ENCODE measurements at places on chromosomes 3 and 15.

DNA sequence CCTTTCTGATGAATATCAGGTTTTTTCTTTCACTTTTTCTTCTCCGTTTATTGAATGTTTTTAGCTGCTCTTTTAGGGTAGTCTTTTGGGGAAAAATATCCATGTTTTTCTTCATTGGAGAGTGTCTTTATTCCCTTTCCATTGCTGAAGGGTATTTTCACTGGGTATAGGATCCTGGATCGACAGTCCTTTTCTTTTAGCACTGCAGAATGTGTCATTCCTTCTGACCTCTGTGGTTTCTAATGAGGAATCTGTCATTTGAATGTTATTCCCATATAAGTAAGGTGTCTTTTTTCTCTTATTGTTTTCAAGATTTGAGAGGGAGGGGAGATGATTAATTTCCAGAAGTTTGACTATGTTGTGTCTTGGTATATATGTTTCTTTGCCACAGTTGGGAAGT, 96.8 kb downstream of the BBX start:
- no peak for DNase-seq

GRCh38 chr3:24435584-24435983, 59.1 kb downstream of the THRB start:
- no peak for DNase-seq

DNA sequence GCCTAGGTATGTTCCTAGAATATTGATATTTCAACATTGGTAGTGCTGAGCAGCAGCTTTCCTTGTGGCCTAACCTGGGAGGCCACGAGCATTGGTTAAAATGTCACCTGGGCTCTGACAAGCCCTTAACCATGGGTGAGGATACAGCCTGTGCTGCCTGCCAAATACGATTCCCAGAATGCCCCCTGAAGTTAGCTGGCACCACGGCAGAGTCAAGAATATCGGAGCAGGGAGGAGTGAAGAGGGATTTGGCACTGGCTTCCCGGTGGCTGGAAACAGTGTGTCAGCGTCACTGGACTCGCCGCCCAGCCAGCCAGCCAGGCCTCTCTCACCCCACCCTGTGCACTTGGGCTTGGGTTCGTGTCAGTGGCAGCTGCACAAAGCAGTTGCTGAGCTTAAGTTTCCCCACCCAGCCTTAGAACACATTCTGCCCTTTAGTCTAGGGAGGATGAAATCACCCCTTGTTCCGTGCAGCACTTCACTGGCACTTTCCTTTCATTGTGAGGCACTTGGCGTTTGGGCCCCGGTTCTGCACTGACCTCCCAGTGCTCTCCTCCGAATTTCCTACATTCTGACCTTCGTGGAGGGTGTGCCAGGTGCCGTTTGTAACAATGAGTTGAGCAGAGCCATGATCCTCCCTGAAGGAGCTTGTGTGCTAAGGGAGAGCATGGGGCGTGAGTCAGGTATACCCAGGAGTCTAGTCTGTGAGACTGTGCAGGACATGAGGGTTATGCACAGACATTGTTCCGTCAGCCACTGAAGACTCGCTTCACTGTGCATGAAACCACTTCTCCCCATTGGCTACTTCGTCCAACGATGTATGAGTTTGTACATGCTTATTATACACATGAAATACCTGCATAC, 152.8 kb upstream of the BHLHE40 start:
- DNase-seq, result peak; percentile 39

DNA sequence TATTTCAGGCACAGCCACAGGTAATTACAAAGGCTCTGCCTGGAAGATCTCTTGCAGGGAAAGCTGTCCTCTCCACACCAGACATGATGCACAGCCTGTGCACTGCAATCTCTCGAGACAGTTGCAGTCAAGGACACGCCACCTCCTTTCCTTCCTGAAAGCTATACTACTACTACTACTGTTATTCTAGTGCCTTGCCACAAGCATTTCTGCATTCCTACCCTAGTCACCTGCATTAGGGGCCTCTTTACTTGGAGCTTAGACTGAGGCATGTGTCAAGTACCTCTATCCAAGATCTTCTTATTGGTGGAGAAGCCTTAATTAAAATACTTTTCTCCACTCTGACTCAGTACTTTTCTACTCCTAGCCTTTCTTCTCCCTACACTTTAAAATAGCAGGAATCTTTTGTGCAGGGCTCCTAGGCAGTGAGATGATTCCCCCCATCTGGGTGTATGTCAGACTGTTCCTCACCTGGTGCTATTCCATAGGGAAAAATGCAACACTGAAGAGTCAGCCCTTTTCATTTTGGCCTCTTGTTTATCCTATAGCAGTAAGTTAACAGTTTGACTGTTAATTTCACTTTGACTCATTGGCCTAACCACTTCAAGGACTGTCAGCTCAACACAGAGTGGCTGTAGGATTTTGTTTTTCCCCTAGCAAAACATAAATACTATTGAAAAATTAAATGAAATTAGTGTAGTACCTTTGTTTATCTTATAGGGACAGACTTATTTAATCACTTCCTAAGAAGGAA, 78.9 kb downstream of the ESYT3 start:
- no peak for DNase-seq

DNA sequence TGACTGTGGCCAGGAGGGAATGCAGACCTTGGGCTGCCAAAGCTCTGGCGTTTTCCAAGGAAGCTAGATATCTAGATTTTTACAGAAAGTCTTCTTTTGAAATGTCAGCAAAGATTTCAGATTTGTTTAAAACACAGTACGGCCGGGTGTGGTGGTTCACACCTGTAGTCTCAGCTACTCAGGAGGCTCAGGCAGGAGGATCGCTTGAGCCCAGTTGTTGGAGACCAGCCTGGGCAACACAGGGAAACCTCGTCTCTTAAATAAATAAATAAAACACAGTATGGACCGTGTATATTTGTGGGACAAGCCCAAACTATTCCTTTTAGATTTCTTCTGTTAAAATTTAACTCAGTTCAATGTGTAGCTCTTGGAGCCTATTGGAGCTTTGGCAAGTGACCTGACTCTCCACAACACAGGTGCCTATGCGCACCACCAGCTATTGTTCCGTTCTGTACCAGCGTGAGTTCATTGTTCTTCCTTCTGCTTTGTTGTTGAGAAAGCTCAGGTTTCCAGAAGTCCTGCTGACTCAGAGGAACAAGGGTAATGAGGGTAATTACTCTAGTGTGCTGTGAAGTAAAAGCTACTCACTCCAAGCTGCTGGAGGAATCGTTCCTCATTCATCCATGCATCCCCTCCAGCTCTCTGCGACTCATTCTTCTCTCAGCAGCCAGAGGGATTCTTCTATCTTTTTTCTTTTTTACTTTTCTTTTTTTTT, 73.1 kb upstream of the SLC6A6 start:
- peak; percentile 16 for DNase-seq

- no peak for DNase-seq
Observed at GRCh38 chr3:165359005-165359404, 162.8 kb upstream of the SLITRK3 start.

DNA sequence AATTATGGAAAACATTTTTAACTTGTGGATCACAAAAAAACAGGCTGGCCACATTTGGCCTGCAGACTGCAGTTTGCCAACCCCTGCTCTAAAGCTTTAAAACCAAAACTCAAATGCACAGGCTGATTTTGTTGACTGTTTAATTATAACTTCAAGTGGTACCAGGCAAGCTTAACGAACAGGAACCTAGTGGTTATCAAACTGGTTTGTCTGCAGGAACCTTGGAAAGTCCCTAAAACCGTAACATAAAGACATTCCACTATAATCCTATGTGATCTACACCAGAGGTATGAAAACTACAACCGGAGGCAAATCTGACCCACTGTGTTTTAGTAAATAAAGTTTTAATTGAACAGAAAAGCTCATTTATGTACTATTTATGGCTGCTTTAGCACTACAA, 52.4 kb downstream of the TBL1XR1 start:
- peak; percentile 13 for DNase-seq

DNA sequence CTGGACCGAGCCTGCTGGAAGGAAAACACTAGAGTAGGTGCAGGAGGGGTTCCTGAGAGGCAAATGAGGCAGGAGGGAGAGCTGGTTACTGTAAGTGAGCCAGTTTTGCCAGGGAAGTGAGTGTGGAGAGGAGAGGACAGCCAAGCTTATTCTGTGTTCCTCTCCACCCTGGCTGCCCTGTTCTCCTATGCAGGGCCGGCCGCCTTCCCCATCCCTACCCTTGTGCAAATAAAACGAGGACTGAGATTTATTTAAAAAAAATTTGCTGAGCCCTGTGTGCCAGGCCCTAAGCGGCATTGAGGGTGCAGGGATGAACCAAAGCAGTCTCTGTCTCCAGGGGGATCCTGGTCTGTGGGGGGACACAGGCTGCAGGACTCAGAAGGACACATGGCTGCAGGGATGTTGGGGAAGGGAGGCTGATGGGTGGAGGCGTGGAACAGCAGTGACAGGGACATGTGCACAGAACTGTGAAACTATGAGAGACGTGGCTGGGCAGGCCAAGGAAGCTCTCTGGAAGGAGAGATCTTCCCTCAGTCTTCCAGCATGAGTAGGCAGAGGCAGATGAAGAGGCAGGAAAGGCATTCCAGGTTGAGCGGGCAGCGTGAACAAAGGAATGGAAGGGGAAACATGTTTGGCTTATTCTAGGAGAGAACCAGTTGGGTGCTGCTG, 12.1 kb downstream of the CORO2B start:
- no peak for DNase-seq

- DNase-seq, result no peak
Observed at GRCh38 chr3:131699001-131699400, 196.2 kb upstream of the MRPL3 start.

DNA sequence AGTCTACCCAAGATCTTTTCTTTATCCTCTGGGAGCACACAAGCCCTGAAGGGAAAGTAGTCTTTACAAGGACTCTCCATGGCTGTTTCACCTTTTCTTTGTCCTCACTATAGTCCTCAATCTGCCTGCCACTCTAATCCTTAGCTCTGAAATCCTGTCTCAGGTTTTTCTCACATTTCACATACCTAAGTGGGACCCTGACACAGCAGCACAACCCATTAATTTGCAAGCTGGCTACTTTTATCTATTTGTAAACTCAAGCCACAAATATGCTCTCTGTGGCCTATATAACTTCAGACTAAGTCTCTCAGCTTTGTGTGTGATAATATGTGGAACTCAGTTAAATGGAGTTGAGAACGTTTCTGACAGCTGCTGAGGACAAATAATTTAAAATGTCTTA, 19.8 kb downstream of the SIN3A start:
- no peak for DNase-seq

DNA sequence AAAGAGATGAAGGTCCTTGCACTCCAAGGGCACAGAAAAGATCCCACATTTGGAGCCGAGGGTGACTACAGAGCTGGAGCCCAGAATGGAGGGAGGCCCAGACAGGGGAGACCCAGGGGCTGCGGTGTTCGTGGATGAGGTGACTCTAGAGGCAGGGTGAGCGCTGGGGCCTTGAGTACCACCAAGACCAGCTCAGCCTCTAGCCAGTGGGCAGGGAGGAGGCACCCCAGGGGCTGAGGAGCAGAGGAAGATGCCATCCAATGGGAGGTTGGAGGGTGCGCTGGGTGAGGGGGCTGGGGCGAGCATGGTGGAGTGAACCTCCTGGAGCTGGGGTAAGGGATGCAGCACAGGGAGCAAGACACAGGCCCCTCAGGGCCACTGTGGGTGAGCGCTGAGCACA, 13.3 kb downstream of the RRP9 start:
- DNase-seq, result no peak

Data from RWPE1 (cell line).